ENCODE measurements at places on chromosomes 4 and X. TPM values are rescaled to one million over a fixed set of nuclear protein-coding genes. Genes with fewer than 3 reads are reported as not detected.
A peak's percentile ranks its signal among the peaks of the same experiment; 100 is the strongest.

- DNase-seq = no peak
Observed at GRCh38 chrX:21735038-21735767, 22.7 kb downstream of the SMPX start.

DNA sequence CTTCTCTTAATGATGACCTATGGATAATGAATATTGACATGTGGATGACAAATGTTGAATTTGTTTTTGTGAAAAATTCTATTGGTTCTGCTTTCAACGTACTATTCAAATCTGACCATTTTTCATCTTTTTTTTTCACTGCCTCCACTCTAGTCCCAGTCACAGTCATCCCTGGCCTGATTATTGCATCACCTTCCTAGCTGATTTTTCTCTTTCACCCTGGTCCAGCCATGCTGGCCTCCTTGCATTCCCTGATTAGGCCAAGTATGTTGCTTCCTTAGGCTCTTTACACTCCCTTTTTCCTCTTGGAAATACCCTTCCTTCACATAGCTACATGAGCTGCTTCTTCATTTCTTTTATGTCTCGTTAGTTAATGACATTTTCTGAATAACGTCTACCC lies 58.1 kb upstream of the MAP9 start:
- DNase-seq = no peak

CENPVL1 gene
- not detected for total RNA-seq

GRCh38 chr4:18209448-18209847 lies 187.9 kb upstream of the LCORL start:
- DNase-seq = no peak

DNA sequence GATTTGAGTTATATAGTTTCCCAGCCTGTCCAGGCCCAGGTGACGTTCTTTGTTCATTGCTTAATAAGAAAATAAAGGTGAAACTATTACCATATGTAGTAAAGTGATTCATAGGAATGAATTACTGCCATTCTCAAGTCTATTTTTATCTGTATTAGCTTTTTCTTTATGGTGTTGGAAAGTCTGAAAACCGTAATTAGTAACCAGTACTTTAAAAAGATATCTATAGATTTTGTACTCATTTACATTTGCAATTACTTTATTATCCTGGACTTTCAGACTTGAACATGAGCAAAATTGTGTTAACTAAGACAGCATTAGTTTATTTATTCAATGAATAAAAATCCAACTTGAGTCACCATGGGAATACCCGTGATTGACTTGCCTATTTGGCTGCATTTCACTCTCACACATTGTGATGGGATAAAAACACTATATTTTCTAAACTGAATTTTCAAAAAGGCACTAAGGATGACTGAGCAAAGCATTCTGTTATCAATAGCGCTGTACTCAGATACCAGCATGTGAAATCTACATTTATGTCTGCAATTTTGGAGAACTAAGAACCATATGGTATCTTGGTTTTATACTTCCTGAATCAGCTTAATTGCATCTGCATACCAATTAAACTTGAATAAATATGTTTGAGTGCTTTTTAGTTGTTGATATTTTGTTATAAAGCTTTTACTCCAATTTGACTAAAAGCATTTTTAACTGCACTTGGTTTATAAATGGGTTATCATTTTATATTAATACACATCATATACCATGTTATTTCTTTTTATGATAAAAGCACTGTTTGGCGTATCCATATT lies 154.6 kb downstream of the CCSER1 start:
- DNase-seq = no peak

ATP1B4 gene
- total RNA-seq = not detected

- no peak for DNase-seq
Observed at GRCh38 chr4:26145212-26145611, 175.6 kb upstream of the RBPJ start.

DNA sequence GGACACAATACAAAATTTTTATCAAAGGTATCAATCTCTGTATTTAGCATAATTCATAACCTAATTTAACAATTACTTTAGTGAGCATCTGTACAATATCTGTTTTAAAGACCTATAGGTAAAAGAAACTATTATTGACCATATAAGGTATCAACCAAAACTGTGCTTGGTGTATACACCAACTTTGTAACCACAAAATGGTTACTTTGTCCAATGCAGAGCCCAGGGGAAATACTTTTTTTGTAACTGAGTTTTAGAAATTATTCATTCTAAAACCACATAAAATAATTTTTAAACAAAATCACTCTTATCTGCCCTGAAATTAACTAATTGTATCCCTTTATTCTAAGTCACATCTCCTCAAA lies 5.0 kb downstream of the CXXC4 start:
- no peak for DNase-seq

- DNase-seq = no peak
Observed at GRCh38 chr4:127309369-127310102, 323.2 kb upstream of the INTU start.

DNA sequence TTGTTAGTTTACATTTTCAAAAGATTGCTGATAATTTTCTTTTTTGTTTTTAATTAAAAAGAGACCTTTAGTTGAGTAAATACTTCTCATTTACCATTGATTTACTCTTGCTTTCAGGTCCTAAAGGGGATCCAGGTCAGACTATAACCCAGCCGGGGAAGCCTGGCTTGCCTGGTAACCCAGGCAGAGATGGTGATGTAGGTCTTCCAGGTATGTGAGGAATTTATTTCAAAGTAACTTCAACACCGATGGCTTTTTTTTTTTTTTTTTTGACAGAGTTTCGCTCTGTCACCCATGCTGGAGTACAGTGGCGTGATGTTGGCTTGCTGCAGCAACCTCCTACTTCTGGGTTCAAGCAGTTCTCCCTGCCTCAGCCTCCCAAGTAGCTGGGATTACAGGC lies 135.1 kb downstream of the IRS4 start:
- DNase-seq = no peak

SYNPO2 gene
- under 0.01 TPM for total RNA-seq

- no peak for DNase-seq
Observed at GRCh38 chr4:26715636-26716242, 131.9 kb downstream of the TBC1D19 start.

DNA sequence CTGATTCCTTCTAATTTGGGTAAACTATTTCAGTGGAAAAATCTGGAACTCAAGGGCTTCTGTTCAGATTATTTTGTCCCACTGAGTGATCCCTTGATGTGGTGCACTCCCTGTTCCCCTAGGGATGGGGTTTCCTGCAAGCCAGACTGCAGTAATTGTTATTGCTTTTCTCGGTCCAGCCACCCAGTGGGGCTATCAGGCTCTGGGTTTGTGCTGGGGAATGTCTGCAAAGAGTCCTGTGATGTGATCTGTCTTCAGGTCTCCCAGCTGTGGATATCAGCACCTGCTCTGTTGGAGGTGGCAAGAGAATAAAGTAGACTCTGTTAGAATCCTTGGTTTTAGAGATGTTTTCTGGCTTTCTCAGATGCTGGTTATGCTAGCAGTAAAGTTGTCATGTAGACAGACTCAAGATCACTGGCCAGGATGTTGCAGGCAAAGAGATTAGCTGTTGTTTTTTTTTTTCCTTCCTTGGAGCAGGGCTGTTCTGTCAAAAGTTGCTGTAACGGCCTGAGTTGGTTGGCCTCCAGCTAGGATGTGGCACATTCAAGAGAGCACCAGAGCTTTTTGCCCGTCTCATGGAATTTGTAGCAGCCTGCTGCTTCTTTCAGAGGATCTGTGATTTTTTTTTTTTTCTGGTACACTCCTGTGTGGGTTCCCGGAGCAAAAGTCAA lies 1314.0 kb downstream of the PCDH19 start:
- no peak for DNase-seq

DNA sequence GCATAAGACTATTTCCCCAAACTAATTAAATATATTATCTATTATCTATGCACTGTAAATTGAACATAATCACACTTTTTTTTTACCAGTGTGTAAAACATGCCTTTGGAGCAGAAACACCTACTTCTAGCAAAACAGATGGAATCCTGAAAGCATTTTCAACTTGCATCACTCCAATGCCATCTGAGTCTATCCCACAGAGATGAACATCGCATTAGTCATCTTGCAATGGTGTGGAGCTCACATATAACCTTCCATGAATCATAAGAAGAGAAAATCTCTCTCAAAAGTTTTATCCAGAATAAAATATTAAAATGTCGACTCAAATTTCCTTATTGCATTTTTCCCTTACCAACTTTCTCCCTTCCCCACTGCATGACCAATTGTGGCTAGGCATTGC lies 406.7 kb upstream of the ACTRT1 start:
- DNase-seq = no peak

DNA sequence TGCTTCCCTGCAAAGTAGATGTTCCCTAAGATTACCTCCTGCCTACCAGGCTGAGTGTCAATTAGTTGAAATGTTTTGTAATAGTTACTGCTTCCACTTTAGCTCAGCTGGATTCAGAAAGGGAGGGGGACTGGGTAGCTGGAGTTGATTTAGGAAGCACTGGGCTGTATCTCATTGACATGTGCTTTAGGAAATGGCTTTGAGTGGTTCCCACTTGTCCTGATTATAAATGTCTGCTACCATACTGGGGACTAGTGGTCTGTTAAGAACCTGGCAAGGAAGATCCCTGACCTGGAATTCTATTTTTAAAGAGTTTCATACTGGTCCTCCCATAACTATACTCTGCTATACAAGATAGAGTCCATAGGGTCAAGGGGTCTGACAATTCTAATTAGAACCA lies 363.9 kb upstream of the PPP1R2C start:
- DNase-seq = no peak

DNA sequence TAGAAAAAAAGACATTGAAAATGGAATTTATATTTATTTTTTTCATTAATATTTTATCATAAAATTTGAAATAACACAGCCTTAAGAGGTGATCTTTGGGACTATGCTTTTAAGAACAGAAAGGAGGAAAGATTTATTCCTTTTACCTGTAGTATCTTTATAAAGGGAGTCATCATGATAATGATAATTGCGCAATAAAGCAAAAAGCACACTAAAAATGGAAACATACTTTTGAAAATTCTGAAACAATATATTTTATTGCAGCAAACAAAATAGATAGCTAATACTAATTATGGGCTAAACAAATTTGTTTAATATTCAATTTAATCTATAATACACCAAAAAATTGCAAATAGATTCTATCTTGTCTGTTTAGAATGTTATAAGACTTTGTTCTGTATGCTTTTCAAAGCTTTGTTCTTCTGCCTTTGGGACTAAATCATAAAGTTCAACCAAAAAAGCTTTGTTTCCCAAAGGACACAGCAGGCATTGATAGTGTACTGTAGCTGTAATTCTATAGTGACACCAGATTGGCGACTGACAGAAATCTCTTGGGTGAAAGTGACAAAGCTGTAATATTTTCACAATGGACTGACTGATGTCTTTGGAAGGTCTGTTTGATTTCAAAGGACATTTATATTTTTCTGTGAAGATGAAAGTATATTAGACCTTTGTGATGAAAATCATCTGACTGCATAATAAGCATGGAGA lies 2156.6 kb upstream of the TENM3 start:
- no peak for DNase-seq

DNA sequence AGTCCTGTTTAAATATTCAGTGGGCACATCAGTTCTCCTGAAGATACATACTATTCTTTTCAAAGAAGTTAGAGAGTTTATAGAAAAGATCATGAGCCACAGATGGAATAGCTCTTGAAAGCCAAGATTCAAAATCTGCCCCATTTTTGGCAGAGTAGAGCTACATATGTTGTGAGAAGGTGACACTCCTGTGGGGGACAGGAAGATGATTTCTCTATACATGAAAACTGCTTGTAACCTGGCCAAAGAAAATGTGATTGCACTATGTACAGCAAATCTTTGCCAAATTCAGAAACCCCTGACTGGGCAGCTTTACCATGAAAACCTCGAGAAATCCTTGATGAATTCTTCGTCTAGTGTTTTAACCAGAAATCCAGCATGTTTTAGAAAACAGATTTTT lies 44.9 kb downstream of the GPM6A start:
- no peak for DNase-seq

GRCh38 chr4:181998398-181999295 lies 244.6 kb upstream of the TENM3 start:
- DNase-seq = no peak

GRCh38 chr4:26432419-26432818 lies 57.9 kb downstream of the CCKAR start:
- no peak for DNase-seq

DNA sequence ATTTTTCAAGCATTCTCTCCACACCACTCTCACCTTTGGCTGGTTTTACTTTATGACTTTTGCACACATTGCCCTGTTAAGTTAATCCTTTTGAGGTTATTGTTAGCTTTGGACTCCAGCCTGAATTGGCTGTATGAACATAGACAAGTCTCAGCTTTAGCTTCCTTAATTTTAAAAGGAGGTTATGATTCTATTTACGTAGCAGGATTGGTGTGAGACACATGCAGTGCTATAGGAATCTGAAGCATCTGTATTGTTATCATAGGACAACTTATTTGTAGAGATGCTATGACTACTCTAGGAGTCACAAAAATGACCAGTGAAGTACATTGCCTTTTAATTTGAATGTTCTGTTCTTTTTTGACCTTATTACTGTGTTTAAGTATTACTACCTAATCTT lies 15.7 kb downstream of the PGAM4 start:
- DNase-seq = peak; percentile 26

DNA sequence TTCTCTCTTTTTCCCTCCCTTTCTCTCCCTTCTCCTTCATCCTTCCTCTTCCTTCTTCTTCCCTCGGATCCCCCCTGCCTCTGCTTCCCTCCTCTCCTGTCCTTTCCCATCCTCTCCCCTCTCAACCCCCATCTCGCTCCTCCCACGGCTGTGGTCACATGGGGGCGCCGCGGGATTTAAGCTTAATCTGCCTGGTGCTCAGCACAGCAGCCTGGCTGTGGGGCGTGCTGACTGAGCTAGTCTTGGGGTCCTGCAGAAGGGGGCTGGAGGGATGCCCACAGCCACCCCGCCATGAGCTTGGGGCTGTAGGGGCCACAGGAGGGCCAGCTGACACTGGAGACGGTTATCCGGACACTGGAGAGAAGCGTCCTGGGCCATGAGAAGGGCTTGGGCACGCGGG lies 10.7 kb downstream of the SMIM10L2A start:
- no peak for DNase-seq

SPANXC gene
- not detected for total RNA-seq

DNA sequence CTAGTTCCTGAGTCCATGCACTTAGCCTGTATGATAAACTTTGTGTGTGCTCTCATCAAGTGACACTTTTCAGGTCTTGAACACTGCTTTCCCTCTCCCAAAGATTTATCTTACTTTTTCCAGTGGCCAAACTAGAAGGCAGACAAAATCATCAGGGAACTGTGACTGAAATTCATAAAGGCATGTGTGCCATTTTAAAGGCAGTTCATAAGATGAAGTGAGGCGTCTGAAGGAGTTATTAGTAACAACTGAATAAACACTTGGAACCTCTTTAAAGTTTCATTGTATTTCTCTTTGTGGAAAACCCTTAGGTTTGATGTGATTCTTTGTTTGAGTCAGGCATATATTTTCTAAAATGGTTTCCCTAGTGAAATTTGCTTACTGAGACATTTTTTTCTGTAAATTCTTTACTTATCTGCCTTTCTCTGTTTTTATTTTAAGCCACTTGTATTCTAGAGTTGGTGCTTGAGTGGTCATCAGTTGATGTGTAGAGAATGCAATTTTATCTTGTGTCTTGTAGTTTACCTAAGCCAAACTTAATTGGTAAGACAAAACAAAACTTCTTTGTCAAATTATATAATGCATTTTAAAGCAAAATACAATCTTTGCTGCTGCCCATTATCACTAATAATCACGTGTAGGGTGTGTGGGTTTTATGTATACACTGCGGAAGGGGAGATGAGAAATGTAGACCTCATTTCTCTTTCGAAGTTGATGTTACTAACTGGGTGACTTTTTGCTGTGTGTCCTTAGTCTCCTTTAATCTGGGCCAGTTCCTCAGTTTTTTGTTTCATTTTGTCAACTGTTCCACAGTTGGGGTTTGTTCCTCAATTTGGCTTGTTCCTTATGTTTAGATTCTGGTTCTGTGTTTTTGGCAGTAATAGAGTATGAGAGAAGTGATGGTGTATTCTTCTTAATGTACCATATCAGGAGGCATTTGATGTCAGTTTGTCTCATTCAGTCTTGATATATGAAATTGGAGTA lies 56.8 kb downstream of the RBPJ start:
- DNase-seq = no peak

Data from dermis microvascular lymphatic vessel endothelial cell (primary cell).